Naive thymus-derived CD8-positive, alpha-beta T cell (primary cell): ENCODE measurements at places on chromosomes 1 and 21.

DNA sequence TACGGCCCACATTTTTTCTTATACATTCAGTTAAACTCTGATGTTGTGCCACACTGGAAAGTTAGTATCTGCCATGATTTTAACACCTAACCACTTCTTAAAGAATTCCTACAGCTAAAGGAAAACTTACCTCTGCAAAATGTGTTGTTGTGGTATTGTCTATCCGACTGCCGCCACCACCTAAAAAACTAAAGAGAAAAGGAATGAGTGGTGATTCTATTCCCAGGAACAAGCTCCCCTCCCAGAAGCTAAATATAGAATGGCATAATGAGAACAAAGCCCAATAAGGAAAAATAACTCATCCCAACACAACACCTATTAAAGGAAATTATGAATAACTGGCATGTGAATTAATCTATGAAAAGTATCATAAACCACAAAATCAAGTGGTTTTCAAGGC, 39.5 kb downstream of the RNF115 start:
- no peaks in the 10 kb centered on the region for H3K27me3 ChIP-seq
- no peak overlapping the region for H3K4me3 ChIP-seq
- peaks cover 19% of the 10 kb centered on the region for H3K4me1 ChIP-seq
- no peak for DNase-seq

GRCh38 chr1:230715510-230715909, 1.6 kb upstream of the AGT start:
- DNase-seq: no peak
- H3K4me3 ChIP-seq: no peak overlapping the region

DNA sequence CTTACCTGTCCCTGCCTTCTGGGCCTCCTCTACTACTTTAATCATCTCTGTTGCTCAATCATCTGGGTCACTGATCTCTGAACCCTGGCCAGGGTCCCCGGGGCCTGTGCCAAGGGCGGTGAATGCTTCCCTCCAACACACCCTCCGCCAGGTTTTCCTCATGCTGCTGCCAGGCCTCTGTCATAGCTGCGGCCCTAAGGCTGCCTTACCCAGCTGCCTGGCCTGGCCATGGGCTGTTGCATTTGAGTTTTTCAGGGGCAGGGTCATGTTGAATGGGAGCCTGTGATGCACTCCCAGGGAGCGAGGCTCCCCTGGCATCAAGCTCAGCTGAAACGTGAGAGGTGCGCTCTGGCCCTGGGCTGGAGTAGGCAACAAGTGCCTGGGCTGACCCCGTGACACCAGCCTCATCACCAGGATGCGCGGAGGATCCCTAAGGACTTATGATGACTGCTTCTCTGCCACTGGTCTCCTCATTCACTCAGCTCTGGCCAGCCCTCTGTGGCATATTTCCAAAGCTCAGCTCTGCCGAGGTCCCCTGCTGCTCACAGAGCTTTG, 7.6 kb downstream of the EDN2 start:
- H3K36me3 ChIP-seq: no peaks in the 10 kb centered on the region
- no peak overlapping the region for H3K4me3 ChIP-seq
- DNase-seq: no peak
- no peaks in the 10 kb centered on the region for H3K27me3 ChIP-seq
- H3K4me1 ChIP-seq: no peaks in the 10 kb centered on the region

DNA sequence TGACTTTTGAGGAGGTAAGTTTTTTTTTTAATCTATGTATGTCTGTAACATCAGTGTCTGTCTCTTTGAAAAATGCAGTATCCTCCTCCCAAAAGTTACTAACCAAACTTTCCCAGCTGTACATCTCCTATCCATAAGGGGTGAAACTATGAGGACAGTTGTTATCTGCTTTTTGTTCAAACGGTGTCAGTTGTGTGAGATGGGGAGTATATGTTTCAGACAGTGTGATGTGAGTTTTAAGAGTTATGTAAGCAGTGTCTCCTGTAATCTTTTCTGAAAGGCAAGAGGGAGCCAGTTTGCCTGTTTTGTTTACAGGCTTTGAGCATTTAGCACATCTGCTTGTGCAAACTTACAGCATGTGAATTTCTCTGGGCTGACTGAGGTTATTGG, 34.8 kb upstream of the CACYBP start:
- H3K27ac ChIP-seq: peak overlapping the region; percentile 90
- peak overlapping the region; percentile 55 for H3K4me3 ChIP-seq
- peaks cover 4% of the 10 kb centered on the region for H3K36me3 ChIP-seq
